ENCODE measurements at places on chromosomes 6 and 20.

DNA sequence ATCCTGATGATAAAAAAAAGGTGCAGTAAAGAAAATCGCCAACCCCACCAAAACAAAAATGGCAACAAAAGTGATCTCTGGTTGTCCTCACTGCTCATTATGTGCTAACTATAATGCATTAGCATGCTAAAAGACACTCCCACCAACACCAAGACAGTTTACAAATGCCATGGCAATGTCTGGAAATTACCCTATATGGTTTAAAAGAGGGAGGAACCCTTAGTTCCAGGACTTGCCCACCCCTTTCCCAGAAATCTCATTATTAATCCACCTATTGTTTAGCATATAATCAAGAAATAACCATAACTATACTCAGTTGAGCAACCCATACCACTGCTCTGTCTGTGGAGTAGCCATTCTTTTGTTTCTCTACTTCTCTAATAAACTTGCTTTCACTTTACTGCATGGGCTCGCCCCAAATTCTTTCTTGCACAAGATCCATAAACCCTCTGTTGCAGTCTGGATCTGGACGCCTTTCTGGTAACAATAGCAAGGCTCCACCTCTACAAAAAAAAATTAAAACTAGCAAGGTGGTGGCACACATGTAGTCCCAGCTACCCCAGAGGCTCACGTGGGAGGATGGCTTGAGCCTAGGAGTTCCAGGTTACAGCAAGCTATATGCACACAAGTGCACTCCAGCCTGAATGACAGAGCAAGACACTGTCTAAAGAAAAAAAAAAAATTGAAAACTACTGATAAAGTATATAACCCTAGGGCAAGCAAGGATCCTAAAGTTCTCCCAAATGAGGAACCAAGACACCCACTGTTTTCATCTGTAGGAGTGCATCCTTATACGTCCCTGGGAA, 278.8 kb upstream of the JARID2 start:
- no peak for DNase-seq

GRCh38 chr20:3194617-3195280, 9.7 kb downstream of the DDRGK1 start:
- no peak for DNase-seq

DNA sequence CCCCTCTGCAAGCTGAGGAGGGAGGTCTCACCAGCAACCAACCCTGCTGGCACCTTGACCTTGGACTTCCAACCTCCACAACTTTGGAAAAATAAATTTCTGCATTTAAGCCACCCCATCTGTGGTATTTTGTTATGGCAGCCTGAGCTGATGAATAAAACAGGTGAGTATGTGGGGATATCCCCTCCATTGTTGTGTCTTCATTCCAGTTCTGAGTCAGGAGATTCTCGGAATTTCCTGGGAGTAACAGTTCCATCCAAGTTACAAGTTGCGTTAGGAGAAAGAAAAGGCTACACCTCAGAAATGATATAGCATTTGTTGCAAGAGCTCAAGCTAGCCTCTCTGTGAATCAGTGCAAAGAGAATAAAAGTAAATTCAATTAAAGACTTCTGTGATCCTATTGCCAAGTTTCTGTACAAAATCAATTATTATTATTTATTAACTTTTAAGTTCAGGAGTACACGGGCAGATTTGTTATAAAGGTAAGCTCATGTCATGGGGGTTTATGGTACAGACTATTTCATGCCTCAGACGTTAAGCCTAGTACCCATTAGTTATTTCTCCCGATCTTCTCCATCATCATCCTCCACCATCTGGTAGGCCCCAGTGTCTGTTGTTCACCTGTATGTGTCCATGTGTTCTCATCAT, 153.0 kb downstream of the NKAIN2 start:
- no peak for DNase-seq

GRCh38 chr20:33284284-33284683, 1.3 kb downstream of the BPIFB1 start:
- no peak for DNase-seq

DNA sequence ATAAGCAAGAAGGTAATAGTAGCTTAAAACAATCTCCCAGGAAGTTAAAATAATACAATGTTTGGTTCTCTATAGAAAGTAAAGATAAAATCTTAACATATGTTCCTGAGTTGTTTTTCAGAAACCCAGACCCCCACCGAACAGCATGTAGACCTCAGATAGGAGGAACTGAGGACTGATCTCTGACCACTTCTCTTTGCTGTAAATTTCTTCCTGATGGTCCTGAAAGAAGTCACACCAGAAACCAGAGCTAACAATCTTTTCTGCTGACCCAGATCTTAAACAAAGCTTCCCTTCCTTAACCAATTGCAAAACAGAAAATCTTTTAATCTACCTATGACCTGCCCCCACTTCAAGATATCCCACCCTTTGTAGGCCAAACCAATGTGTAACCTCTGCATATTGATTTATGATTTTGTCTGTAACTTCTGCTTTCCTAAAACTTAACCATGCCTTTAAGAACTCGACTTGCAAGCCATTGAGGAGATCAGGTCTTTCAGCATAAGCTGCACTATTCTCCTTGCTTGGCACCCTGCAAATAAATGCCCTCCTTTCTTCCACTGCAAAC, 21.9 kb upstream of the BEND6 start:
- no peak for DNase-seq

GRCh38 chr20:64035933-64036345, at the start of gene C20orf204:
Gene C20orf204, plus strand, starts transcription at chr20:64036182. Its CDS starts 142 bp downstream, at chr20:64036324.
- DNase-seq = no peak

- DNase-seq = no peak
Observed at GRCh38 chr6:143682805-143683204, 5.0 kb downstream of the PHACTR2 start.

GRCh38 chr6:33502486-33502885, 48.1 kb downstream of the ZBTB9 start:
- no peak for DNase-seq

GRCh38 chr6:20204512-20204894, 7.8 kb downstream of the MBOAT1 start:
- no peak for DNase-seq

DNA sequence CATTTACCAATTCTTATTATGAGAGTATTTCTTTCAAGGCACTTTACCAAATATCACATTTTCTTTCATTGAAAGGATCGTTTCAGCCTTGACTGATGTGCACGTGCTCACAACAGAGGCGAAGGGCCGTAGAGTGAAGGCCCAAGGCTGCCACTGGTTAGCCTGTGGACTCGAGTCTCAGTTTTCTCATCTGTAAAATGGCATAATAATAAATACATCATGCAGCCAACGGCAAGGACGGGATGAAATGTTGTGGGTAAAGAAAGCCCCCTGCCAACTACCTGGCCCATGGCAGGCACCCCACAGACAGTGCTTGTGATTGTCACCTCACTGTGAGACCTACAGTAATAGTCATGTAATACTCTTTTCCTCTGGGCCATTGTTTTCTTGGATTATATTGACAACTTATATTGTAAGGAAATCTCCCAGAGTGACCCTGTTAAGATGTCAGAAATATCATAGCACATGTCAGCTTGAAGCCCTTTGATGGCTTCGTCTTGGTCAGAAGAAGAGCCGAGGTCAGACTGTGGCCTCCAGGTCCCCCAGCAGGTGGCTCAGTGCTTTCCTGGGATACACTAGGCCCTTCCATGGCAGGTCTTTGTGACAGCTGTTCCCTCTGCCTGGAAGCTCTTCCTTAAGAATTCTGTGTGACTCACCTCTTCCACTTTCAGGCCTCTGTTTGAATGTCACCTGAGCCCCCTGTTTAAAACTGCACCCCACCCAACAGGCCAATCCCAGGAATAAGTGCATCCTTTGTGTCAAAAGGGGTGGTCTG, 36.3 kb downstream of the FAM50B start:
- no peak for DNase-seq

GRCh38 chr6:150116200-150116800, 26.5 kb upstream of the PPP1R14C start:
- DNase-seq = no peak

GRCh38 chr6:164104432-164104831, 689.9 kb downstream of the QKI start:
- no peak for DNase-seq

- no peak for DNase-seq
Observed at GRCh38 chr6:160088069-160088783, 33.4 kb upstream of the SLC22A1 start.

GRCh38 chr20:34475979-34476736, 40.1 kb upstream of the DYNLRB1 start:
- no peak for DNase-seq

GRCh38 chr6:101266063-101266462, 127.4 kb upstream of the GRIK2 start:
- no peak for DNase-seq

DNA sequence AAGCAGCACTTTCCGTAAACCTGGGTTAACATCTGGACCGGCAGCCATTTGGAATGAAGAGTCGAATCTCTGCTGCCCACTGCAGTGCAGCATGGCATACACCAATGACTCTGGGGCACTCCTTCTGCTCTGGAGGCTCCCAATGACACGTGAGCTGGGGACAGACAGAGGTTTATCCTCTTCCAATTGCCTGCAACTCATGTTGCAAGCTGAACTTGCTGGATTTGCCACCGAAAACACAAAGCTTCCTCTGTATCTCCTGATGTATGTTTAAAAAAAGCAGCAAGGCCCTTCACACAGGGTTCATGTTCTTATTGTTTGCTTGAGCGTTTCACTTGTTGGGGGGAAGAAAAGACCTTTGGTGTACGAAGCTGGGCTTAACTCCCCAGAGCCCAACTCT, 10.8 kb downstream of the NCOA5 start:
- DNase-seq = no peak

GRCh38 chr6:155676346-155676745, 220.7 kb upstream of the NOX3 start:
- no peak for DNase-seq

DNA sequence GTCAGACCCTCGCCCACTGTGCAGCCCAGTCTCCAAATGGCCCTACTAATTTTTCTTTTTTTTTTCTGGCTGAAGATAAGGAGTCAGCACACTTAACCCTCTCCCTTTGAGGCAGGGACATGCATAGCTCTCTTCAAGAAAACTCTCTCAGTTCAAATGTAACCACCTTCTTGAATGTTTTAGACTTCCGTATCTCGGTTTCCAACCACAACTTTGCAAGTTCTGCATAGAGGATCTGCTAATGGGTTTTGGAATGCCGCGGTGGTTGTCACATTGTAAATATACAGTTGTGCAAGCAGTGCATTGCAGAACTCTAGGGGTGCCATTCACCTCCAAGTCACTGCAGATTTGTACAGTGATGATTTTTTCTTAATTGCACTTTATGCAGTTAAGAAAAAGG, 59.4 kb upstream of the SLC35B3 start:
- no peak for DNase-seq

DNA sequence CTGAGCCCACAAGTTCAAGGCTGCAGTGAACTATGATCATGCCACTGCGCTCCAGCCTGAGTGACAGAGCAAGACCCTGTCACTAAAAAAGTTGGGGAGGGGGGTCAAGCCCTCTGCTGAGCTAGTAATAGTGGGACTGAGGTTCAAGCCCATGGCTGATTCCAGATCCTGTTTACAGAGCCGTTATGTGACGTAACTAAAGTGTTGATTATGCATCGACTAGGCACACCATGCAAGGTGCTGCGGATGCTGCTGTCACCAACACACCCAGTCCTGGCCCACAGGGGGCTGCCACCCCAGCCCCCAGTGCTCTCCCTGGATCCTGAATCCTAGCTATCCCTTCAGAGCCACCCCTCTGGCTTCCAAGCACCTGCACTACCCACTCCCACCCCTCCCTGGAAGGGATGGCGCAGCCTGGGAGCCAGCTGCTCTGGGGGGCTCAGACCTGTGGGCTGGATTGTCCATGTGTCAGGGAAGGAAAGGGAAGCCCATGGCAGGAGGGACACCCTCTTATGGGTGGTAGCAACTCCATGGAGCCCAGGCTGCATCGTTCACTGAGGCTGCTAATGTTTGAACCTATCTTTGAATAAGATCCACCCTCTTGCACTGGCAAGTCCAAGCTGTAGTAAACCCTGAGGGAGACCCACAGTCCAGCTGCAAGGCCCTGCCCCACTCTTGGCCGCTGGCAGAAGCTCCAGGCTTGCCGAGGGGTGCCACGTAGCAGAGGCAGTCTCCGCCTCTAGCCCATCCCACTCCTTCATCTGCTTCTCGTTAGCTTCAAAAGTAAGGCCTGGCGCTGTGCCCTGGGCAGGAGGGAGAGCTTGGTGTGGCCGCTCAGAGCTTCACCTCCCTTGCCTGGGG, 95.0 kb downstream of the SNX5 start:
- DNase-seq = no peak

GRCh38 chr6:157563611-157564284, 182.8 kb downstream of the ZDHHC14 start:
- no peak for DNase-seq

- DNase-seq = no peak
Observed at GRCh38 chr6:20746024-20746423, 211.8 kb downstream of the CDKAL1 start.

DNA sequence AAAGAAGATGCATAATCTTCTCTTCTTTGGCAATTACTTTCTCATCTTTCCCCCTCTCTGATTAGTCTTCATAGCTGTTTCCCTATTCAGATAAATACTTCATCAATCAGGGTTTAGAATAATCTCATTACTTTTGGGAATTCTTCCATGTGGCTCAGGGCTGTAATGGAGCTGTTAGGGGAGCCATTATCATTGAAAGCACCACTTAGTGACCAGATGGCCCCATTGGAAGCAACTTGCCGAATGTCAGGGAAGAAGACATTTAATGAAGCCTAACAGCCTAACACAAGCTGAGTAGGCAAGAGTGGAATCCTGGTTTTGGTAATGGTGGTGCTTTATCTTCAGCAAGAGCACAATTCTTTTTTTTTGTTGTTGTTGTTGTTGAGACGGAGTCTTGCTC, 45.0 kb downstream of the TIAM2 start:
- DNase-seq = no peak

GRCh38 chr6:3455147-3455568, 1.7 kb downstream of the SLC22A23 start:
- no peak for DNase-seq

- no peak for DNase-seq
Observed at GRCh38 chr6:14072084-14072483, 45.5 kb upstream of the CD83 start.

- no peak for DNase-seq
Observed at GRCh38 chr20:23926526-23926880, 47.0 kb upstream of the CST5 start.
